Heart right ventricle (tissue), 16 donors: ENCODE measurements at places on chromosomes 7 and 10.

DNA sequence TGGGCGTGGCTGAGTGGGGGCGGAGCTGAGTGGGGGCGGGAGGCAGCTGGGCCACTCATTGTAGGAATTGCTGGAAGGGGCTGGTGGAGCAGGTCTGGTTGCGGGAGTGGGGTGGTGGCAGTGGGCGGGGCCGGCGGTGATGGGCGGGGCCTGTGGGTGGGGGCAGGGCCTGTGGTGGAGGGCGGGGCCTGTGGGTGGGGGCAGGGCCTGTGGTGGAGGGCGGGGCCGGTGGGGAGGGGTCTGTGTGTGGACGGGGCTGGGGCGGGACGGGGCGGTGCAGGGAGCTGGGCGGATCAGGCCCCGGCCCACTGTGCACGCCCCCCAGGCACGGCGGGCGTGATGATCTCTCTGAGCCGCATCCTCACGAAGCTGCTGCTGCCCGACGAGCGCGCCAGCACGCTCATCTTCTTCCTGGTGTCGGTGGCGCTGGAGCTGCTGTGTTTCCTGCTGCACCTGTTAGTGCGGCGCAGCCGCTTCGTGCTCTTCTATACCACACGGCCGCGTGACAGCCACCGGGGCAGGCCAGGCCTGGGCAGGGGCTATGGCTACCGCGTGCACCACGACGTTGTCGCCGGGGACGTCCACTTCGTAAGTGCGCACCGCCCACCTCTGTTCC is 14.0 kb downstream of the SLC29A4 start:
- no peak for DNase-seq

- no peak for DNase-seq
Measured at GRCh38 chr7:158620418-158620817, 32.8 kb upstream of the PTPRN2 start.

DNA sequence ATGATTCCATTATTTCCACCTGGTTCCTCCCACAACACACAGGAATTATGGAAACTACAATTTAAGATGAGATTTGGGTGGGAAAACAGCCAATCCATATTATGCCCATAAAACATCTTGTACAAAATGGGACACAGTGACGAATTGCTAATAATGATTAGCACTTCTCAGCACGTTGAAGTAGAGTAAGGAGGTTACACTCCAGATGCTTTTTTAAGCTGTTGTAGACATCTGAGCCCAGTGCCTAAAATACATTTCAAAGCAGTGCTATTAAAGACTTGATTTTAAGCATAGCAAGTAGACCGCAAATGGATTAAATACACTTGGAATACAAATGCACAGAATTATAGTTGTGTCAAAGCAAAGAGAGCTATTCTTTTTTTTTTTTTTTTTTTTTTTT is 105.9 kb downstream of the AASS start:
- DNase-seq, result no peak

DNA sequence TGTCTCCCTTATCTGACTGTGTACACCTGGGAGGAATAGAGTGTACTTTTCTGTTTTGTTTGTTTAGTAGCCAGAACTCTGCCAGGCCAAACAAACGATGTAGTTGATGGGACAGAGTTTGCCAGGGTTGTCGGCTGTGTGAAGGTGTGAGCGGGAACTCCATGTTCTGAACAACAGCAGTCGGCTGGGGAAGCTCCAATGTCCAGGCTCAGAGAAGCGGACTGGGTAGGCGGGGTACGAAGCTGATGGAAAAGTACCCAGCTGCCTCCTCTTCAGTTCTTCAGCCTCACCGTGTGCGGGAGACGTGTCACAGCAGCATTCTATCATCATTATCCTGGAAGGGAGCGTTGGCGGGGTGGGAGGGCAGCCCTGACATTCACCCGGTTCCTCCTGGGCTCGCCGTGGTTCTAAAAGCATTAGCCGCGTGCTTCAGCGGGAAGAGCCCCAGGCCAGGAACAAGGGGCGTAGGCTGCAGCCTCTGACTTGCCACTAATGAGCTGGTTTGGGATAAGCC is 52.9 kb downstream of the PFKFB3 start:
- no peak for DNase-seq

DNA sequence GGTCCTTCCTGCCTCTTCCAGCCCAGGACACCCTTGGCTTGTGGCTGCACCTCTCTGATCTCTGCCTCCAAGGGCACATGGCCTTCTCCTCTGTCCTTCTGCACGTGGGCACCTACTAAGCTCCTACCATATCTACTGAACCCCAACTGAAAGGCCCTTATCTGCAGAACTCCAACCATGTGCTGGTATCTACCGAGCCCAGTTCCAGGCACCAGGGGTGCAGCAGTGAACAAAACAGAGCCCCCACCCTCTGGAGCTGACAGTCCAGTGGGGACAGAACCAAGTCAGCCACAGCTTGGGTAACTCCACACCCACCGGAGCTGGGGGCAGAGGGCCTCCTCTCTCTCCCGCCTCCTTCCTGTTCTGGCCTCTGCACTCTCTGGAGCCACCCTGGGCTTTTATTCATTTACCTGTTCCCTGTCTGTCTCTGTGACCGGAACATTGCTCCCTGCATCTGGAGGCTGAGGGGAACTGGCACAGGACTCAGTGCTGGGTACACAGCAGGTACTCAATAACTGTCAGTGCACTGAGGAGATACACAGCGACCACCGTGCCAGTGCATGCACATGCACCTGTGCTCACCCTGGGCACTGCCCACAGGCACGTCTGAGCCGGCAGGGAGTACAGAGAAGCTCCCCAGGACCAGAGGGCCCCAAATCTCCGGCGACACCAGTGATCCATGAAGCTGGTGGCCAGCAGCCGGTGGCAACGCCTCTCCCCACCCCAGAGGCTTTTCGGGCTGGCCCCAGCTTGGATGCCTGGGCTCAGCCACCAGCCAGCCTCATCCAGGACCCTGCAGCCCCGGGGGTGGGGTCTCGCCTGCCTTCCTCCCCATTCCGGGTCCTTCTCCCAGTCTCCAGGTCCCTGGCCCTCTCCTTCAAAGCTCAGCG is 2.0 kb downstream of the MICALL2 start:
- no peak for DNase-seq

DNA sequence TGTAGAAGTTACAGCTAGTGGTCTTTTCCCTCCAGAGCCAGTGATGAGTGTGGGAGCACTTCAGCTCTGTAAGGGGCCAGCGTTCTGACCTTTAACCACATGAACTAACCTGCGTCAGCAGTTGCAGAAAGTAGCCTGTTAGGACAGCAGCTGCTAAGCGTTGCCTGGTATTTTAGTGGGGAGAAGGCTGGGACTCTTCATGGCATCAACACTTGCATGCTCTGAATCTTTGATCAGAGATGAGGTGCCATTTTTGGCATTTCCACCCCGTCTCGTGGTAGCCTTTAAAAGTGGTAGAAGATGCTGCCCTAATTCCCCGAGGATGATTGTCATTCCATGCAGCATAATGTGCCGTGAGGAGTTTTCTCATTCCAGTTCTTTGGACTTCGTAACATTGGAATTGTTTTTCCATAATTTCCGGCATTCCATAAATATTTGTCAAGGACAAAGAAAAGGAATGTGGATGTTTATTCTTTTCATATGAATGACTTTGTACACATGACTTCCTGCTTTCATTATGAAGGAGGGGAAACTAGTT is 92.2 kb downstream of the AVL9 start:
- DNase-seq, result peak; percentile 60

DNA sequence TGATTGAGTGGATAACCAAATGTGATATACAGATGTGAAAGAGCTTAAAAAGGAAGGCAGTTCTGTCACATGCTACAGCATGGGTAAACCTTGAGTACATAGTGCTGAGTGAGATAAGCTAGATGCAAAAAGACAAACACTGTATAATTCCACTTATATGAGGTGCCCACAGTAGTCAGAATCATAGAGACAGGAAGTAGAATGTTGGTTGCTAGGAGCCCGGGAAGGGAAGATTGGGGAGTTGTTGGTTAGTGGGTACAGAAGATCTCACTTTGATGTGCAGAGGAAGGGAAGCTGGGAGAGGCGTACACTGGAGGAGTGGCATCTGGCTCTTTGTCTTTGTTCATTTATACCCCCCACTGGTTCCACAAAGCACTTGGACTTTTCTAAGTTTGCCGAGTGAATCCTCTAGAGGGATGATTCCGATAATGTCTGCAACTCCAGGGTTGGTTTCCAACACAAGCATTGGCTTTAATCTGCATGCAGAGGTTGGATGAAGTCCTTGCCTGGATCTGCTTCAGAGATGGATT is 39.5 kb downstream of the TSPAN14 start:
- DNase-seq, result no peak

GRCh38 chr7:13829914-13830900 is 159.3 kb downstream of the ETV1 start:
- DNase-seq, result no peak

GRCh38 chr7:90723233-90723632 is 127.1 kb downstream of the CDK14 start:
- DNase-seq, result no peak

DNA sequence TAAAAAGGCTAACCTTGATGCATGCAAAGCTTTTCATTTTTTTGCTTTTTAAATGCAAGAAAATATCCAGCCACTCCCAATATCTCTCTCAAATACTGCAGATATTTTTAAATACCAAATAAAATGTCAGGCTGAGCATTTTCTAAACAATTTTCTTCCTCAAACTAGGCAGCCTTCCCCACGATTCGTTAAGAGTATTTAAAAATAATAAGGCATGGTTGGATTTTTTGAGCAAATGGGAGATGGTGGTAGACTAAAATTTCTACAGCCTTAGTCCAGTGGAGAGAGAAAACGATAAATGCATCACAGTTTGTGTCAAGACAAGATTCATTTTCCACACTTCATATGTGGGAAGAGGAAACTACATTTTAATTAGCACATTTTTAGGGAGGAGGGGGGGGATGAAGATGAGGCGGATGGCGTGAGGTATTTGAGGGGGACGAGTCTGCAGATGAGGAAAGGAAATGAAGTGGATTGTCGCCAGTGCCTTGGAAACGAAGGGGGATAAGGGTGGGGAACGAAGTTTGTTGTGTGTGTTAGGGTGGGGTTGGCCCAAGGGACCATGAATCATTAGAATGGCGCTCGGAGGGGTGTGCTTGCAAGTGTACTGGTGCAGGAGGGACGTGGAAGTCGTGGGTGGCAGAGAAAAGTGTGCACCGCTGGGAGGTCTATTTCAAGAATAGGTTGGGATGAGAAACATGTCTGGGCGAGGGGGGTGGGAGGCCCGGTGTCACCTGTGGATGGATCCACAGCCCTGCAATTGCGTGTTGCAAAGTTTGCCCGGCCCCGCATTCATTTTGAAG is 1.2 kb upstream of the ADD3 start:
- peak; percentile 80 for DNase-seq

GRCh38 chr7:80319461-80319860 is 184.8 kb downstream of the GNAI1 start:
- no peak for DNase-seq

- DNase-seq, result no peak
Measured at GRCh38 chr7:70771451-70771850, 360.5 kb upstream of the GALNT17 start.

DNA sequence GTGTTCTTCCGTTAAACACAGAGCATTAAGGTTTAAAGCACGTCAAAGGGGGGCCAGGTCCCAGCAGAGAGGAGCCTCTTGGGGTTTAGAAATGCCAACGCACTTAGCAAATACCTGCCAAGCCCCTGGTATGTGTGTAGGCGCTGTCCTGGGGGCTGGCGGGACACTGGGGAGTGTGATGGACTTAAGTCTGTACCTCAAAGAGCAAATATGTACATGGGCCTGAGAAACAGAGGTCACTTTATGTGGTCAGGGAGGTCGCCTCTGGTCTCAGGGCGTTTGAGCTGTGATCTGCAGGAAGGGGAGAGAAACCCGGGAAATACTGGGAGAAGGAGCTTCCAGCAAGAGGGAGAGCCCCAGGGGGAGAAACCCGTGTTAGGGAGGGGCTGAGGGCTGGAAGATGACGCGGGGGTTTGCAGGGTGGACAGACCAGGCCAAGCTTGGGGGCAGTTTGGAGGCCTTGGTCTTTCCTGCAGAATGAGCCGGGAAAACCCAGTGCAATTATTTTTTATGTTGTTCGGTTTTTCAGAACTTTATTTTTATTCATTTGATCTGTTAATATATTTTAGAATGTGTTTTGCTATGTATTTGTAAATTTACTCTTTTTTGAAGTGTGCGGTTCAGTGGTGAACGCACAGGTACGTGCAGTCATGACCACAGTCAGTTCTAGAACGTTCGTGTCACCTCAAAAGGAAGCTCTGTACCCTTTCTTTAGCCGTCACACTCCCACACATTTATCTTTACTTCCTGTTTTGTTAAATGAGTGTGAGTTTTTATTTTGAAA is 441.4 kb upstream of the FOXK1 start:
- no peak for DNase-seq

GRCh38 chr7:112267944-112268691 is 61.6 kb downstream of the ZNF277 start:
- no peak for DNase-seq

GRCh38 chr10:78197628-78198272 is 164.1 kb downstream of the RPS24 start:
- no peak for DNase-seq

- DNase-seq, result no peak
Measured at GRCh38 chr10:113047605-113047962, 97.5 kb downstream of the TCF7L2 start.
